ENCODE measurements at places on chromosomes 2 and 18.
A peak's percentile ranks its signal among the peaks of the same experiment; 100 is the strongest.

DNA sequence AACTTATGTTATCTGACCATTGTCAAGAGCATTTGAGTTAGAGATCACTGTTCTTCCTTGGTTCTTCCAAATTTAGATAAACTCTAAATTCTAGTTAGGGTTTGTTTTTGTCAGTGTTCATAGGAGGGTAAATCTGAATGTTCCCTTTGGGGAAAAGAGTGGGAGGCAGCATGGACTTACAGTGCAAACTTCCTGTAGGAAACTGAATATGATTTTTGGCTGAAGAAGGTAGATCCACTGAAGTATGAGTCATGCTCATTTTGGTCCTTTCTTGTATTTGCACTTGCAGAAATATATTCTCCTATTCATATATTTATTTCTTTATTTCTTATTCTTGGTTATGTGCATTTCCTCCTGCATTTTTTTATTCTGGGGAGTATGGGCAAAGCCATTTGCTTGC is 27.3 kb downstream of the CCDC85A start:
- DNase-seq: no peak

- DNase-seq: peak; percentile 96
These were observed 178.2 kb downstream of the ANAPC1 start for GRCh38 chr2:111705711-111706336.

DNA sequence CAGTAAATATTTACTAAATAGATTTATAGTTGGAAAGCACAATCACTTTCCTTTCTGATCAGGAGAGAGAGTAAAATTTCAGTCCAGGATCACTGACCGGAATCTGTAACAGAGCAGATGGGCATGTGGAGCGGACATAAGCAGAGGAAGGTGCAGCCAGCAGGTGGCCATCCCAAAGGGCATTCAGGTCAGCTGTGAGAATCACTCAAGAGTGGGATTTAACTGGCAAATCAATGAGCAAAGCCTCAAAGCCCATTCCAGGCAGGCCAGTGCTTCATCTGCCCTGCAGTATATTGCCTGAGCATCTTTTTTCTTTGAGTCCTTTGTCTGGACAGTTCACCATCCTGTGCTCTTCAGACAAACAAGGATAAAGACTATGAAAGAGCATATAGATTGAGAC is 166.4 kb upstream of the SLC14A2 start:
- no peak for DNase-seq

- no peak for DNase-seq
These were observed 190.6 kb upstream of the SLC39A10 start for GRCh38 chr2:195466427-195466826.

GRCh38 chr2:128323555-128323931 is 4.9 kb upstream of the HS6ST1 start:
- peak; percentile 6 for DNase-seq

DNA sequence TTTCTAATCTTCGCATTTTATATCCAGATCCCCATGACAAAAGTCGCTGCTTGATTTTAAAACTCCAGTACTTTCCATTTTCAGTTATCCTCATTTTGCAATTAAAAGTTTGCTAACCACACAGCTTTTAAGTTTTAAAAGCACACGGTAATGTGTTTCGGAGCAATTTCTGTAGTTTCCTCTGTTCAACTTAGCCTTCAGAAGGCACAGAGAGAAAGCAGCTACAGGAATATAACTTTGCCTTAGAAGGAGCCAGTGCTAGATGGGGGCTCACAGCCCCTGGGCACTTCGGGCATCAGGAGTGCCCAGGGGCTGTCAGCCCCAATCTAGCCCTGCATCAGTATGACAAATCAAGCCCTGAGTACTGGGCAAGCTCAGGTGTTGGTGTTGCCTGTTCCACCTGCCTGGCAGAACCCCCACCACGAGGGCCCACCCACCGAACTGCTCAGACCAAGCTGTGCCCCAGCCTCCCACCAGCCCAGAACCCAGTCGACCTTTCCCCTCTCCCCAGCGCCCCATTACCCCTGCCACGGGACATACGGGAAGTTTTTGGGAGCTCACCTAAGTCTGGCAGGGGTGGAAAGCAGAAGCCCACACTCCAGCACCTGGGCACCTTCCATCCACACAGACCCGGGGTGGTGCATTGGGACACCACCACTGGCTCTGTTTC is 47.3 kb downstream of the TRABD2A start:
- no peak for DNase-seq

DNA sequence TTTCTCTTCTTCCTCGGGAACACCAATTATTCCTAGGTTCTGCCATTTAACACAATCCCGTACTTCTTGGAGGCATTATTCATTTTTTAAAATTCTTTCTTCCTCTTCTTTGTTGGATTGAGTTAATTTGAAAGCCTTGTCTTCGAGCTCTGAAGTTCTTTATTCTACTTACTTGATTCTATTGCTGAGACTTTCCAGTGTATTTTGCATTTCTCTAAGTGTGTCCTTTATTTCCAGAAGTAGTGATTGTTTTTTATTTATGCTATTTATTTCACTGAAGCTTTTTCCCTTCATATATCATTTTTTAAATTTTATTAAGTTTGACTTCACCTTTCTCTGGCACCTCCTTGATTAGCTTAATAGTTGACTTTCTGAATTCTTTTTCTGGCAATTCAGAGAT is 13.6 kb upstream of the UPP2 start:
- DNase-seq: no peak

- DNase-seq: no peak
These were observed 21.3 kb downstream of the DYTN start for GRCh38 chr2:206696910-206697309.

DNA sequence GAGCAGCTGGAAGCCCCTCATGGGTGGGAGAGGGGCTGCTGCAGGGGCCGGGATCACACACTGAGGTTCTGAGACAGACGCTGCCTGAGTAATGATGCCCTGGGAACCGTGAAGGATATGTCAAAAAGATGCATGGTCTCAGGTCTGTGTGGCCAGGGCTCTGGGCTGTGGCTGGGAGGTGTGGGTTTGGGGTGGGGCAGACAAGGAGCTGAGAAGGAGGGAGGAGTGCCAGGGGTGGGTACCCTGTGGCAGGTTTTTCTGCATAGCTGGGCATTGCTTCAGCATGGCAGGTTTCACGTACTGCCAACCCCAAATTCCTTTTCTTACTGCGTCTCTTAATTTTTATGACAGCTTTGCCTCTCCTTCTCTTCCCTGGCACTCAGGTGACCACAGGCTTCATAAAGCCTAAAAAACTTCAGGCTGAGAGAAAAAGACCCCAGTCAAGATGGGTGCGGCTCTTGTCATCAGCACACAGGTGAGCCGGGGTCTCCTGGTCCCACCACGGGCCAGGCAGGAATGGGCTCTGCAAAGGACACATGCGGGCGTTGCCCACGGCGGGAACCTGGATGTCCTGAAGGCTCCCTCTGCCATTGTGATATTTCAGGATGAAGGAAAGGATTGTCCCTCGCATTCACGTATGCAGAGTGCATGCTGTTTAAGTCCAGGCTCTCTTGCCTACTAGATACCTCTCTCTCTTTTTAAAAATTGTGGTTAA is 18.0 kb downstream of the MALL start:
- no peak for DNase-seq

- no peak for DNase-seq
These were observed 5.8 kb downstream of the TBC1D8 start for GRCh38 chr2:101145406-101145805.

DNA sequence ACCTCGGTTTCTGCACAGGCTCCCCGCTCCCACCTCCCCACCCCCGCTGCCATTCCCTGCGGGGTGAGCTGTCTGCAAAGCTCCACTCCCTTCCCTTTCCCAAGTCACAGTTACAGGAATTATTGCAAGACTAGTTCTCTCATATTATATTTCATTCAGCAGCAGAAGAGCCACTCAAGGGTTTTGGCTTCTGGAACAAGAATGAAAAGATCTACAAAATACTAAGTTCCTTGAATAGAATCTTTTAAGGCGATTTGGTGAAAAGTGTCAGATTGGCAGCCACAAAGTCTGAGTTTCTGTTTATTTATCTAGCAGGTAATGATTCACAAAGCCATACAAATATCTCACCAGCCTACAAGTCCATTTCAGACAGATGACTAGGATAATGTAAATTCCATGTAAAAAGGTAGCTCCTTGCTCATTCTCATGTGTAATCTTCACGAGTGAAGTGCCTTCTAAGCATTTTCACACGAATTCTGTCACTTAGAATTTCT is 221.9 kb upstream of the RBBP8 start:
- no peak for DNase-seq
